Fibroblast of upper back skin (primary cell): ENCODE measurements at places on chromosomes 12 and 14.

DNA sequence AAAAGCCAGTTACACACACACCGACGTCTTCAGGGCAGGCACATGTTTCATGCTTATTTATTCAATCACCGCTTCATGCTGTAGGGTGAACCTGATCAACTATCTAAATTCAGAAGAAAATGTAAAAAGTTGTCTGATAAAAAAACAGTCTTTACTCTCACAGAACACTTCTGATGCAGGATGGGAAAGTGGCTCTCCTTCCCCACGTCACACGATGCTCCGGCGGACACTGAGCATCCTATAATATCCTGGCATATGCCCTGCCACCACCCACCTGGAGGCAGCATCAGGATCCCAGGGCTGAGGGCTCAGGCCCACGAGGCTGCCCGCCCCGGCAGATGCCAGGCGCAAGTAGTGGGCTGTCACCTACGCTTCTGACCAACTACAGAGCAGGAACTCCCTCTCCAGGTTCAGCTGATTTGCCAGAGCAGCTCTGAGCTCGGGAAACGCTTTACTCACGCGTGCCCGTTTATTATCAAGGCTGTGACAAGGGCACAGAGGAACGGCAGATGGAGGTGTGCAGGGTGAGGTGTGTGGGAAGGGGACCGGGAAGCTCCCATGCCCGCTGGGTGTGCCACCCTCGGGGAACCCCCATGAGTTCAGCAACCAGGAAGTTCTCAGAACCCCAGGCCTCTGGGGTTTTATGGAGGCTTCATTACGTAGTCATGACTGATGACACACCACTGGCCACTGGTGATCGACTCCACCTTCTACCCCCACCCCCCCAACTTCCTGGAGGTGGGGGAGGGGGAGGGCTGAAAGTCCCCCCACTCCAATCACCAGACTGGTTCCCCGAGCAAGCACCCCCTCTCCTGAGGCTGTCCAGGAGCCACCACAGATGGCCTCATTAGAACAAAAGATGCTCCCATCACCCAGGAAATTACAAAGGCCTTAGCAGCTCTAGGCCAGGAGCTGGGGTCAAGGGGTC, 32.1 kb downstream of the SLC15A4 start:
- no peak for DNase-seq

GRCh38 chr12:95988506-95989275, 7.5 kb downstream of the HAL start:
- DNase-seq, result no peak

DNA sequence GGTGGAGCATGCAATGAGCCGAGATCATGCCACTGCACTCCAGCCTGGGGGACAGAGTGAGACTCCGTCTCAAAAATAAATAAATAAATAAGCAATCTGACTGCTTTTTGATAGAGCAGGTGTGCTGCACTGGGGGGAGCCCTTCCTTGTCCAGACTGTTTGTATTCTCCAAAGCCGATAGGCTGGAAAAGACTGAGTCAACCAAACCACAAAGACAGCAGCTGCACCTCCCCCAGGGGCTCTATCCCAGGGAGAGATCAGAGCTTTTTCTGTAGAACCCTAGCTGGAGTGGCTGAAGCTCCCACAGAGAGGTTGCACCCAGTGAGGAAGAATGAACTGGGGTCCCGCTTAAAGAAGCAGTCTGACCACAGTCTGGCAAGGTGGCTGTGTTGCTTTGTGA, 45.8 kb upstream of the LALBA start:
- DNase-seq, result peak; percentile 13

DNA sequence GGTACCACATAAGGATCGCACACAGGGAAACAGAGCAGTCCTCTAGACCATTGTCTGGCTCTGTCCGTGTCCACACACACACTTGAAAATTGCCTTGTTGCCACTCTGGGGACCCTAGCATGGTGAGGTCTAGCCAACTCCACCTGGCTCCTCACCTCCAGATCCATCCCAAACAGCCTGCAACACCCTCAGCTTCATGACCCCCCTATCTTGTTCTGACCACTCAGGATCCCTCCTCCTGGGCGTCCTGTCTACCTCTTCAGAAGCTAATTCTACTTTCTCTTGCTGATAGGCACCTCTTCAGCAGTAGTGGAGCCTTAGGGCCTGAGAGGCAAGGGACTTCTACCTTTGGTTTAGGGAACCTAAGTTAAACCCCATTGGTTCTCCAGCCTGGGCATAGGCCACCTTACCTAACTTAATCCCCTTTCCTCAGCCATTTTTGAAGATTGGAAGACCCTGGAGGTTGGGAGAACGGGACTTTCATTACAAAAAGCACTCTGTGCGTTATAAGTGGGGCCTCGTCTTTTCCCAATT, 697 bp upstream of the HOXC5 start:
- no peak for DNase-seq

DNA sequence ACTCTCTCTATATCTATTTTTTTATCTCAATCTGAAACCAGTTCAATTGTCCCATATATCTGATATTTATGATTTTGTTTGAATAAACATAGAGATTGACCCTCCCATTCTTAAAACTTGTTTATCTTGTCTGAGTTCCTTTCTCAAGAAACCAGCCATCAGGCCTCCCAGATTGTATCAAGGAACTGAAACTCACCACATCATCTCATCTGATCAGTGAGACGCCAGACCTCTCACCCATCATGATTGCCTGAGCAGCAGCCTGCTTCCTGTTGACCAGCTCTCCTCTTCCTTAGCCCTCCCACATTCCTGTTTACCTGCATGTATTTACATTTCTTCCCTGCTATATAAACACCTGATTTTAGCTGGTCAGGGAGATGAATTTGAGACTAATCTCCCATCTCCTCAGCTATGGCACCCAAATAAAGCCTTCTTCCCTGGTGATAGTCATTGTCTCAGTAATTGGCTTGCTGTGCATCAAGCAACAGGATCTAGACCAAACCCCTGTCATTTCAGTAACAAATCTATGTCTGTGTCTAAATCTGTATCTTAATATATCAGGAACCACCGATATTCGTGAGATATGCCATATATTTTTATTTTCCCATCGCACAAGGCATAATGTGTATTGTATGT, 323.6 kb downstream of the TMTC2 start:
- DNase-seq, result no peak

DNA sequence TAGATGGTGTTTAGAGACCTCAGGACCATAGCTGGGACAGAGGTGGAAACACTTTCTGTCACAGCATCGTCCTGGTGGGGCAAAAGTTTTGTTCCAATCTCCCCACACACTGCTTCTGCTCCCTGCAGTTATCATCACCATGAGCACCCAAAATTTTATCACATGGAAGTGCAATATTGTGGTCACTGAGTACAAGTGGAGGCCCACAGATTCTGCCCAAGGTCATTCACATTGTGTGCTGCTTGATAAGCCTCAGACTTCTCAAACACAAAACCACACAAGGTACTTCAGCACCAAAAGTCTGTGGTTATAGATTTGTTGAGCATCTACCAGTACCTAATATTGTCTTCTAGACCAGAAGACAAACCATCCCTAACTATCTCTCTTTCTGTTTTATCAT, 554 bp upstream of the KRT77 start:
- DNase-seq, result no peak

DNA sequence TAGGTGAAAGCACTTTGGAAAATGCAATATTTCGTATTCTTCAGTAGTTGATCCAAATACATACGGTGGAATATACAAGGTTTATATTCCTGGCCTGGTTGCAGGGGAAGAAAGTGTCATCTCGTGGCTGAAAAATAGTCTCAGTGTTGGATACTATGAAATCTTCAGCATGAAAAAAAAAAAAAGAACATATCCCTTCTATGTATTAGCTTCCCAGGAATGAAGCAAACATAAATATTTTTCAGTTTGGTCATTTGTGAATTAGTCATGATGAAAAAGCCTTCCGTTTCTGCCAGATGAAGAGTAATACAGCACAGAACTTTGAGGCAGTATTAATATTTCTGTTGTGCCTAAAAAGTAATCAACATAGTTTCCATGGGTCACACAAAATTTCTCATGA, 36.7 kb downstream of the FLRT2 start:
- peak; percentile 84 for DNase-seq

GRCh38 chr12:83388551-83388950, 701.8 kb downstream of the TMTC2 start:
- no peak for DNase-seq
